NCI-H460 (cell line): ENCODE measurements at places on chromosomes 4 and X. TPM values are rescaled to one million over a fixed set of nuclear protein-coding genes. Genes with fewer than 3 reads are reported as not detected.

The GRID2 gene
- total RNA-seq = not detected in 2 replicates

The KDM5C gene
- 65.5 and 78.6 TPM in 2 replicates for total RNA-seq

The C4orf50 gene
- total RNA-seq = not detected in 2 replicates

The LGI2 gene
- not detected in 2 replicates for total RNA-seq

The MAGEA2 gene
- total RNA-seq = not detected in 2 replicates

The RNF175 gene
- not detected in 2 replicates for total RNA-seq
